ENCODE measurements at places on chromosomes 13 and 19. TPM values are rescaled to one million over a fixed set of nuclear protein-coding genes. Genes with fewer than 3 reads are reported as not detected.

- H3K27ac ChIP-seq, result no peak overlapping the region
- no peaks in the 10 kb centered on the region for H3K27me3 ChIP-seq
- no peak for DNase-seq
- H3K4me1 ChIP-seq, result no peaks in the 10 kb centered on the region
- no peak overlapping the region for H3K4me3 ChIP-seq
Measured at GRCh38 chr13:89930861-89931260, 1416.6 kb upstream of the MIR17HG start.

TMC4 gene
- total RNA-seq, result not detected

CYP2B6 gene
- not detected for total RNA-seq

GRCh38 chr19:6354098-6354674, 7.1 kb upstream of the CLPP start:
- no peaks in the 10 kb centered on the region for H3K27me3 ChIP-seq
- H3K4me3 ChIP-seq, result no peak overlapping the region
- no peaks in the 10 kb centered on the region for H3K36me3 ChIP-seq
- DNase-seq, result no peak
- H3K4me1 ChIP-seq, result 0 out of 2 replicates have a peak, but pooled peaks cover 3% of the 10 kb centered on the region

SLITRK1 gene
- total RNA-seq, result not detected

GRCh38 chr19:45251452-45252354, 632 bp downstream of the MARK4 start:
- DNase-seq, result peak; percentile 24
- H3K36me3 ChIP-seq, result 0 out of 2 replicates have a peak, but pooled peaks cover 5% of the 10 kb centered on the region
- H3K4me3 ChIP-seq, result peak overlapping the region; percentile 91
- H3K27ac ChIP-seq, result no peak overlapping the region
- H3K4me1 ChIP-seq, result no peaks in the 10 kb centered on the region

- H3K4me1 ChIP-seq, result no peaks in the 10 kb centered on the region
- no peaks in the 10 kb centered on the region for H3K27me3 ChIP-seq
- DNase-seq, result peak; percentile 8
Measured at GRCh38 chr13:70249332-70250064, 141.2 kb upstream of the KLHL1 start.

GRCh38 chr19:13942023-13942684, 3.9 kb upstream of the PODNL1 start:
- H3K4me3 ChIP-seq, result no peak overlapping the region
- DNase-seq, result peak; percentile 47
- H3K4me1 ChIP-seq, result no peaks in the 10 kb centered on the region

CCNA1 gene
- total RNA-seq, result 2.1 TPM

- DNase-seq, result no peak
- H3K36me3 ChIP-seq, result no peaks in the 10 kb centered on the region
- H3K27me3 ChIP-seq, result no peaks in the 10 kb centered on the region
- H3K27ac ChIP-seq, result no peak overlapping the region
Measured at GRCh38 chr13:49374585-49375290, 69.1 kb downstream of the CAB39L start.

NKPD1 gene
- not detected for total RNA-seq

- no peak for DNase-seq
- H3K27me3 ChIP-seq, result peaks cover 4% of the 10 kb centered on the region
- H3K36me3 ChIP-seq, result no peaks in the 10 kb centered on the region
- no peaks in the 10 kb centered on the region for H3K4me1 ChIP-seq
Measured at GRCh38 chr19:51002089-51002532, 707 bp upstream of the KLK8 start.

DNA sequence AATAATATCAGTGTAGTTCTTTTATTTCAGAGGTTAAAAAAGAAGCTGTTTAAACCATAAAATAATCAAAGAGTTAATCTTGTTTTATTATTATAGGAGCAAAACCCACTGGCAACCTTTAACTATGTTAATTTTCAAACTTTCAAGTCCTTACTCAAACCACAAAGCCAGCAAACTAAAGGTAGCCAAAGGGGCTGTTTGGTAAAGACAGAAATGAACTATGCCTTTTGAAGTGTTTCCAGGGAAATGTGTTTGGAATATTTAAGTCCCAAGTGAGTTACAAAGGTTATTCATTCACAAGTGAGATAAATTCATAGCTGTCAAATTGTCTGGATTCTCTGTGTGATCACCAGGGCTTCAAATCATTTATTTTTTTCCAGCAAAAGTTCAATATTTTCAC, 264.7 kb downstream of the MZT1 start:
- H3K36me3 ChIP-seq, result no peaks in the 10 kb centered on the region
- H3K4me1 ChIP-seq, result peaks cover 6% of the 10 kb centered on the region
- H3K27ac ChIP-seq, result no peak overlapping the region

DNA sequence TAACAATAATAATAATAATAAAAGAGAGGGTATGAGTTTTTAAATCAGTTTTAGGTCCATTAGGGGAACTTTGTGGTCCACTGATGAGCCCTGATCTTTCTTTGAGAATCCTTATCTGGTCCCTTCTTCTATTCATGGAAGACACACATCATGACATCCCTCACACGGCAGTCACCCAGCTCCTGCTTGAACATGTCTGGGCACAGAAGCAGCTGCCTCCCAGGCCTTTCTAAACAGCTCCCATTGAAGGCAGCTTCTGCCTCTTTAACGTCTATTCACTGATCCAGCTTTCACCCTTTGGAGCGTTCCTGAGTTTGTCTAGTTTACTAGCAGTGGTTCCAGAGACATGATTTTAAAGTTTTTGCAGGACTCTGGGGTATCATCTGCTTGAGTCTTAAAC, 42.6 kb upstream of the STK24 start:
- no peaks in the 10 kb centered on the region for H3K36me3 ChIP-seq
- no peak overlapping the region for H3K27ac ChIP-seq
- H3K27me3 ChIP-seq, result no peaks in the 10 kb centered on the region
- peaks cover 10% of the 10 kb centered on the region for H3K4me1 ChIP-seq

MFSD12 gene
- total RNA-seq, result 57.1 TPM

CLEC17A gene
- 0.04 TPM for total RNA-seq

GRCh38 chr13:78192716-78193115, 274.1 kb upstream of the EDNRB start:
- H3K27me3 ChIP-seq, result no peaks in the 10 kb centered on the region
- no peak overlapping the region for H3K27ac ChIP-seq
- no peaks in the 10 kb centered on the region for H3K4me1 ChIP-seq
- no peaks in the 10 kb centered on the region for H3K36me3 ChIP-seq
- DNase-seq, result no peak
- no peak overlapping the region for H3K4me3 ChIP-seq

DNA sequence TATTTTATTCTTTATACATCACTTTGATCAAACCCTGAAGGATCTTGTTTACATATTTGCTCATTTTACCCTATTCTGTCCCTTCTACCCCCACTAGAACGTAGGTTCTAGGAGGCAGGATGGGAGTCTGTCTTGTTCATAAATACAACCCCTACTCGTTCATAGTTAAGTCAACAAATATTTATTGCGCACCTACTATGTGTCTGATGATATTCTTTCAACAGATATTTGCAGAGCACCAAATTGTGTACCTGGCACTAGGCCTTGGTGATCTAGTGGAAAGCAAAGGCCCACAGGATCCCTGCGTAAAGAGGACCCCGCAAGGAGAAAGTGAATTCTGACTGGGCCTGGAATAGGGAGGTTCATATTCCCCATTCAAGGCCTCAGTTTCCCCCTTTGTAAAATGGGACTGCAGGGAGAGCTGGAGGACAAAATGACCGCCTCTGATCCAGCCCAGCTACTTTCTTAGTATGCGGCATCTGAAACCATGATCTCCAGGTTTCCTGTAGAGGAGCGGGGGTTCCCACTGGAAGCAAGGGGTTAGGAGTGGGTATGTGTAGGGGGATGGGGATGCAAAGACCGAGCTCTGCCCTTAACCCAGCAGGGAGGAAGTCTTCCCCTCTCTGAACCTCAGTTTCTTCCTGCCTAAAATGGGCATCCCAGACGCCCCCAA, 534 bp upstream of the GEMIN7 start:
- DNase-seq, result no peak
- peaks cover 6% of the 10 kb centered on the region for H3K36me3 ChIP-seq
- H3K4me3 ChIP-seq, result peak overlapping the region; percentile 99
- no peaks in the 10 kb centered on the region for H3K4me1 ChIP-seq
- H3K27me3 ChIP-seq, result no peaks in the 10 kb centered on the region

DNA sequence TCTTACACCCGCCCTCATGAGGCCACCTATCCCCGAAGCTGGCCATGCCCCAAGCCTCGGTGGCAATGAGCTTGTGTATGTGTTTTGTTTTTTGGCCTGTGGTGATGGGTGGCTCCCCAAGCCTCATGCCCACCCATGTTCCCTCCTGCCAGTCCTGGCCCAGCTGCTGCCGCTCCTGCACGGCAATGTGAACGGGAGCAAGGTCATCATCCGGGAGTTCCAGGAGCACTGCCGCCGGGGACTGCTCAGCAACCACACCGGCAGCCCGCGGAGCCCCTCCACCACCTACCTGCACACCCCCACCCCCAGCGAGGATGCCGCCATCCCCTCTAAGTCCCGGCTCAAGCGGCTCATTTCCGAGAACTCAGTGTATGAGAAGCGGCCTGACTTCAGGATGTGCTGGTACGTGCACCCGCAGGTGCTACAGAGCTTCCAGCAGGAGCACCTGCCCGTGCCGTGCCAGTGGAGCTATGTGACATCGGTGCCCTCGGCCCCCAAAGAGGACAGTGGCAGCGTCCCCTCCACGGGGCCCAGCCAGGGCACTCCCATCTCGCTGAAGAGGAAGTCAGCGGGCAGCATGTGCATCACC, 24.6 kb downstream of the UBXN6 start:
- no peaks in the 10 kb centered on the region for H3K27me3 ChIP-seq
- DNase-seq, result no peak
- H3K27ac ChIP-seq, result no peak overlapping the region
- H3K36me3 ChIP-seq, result peaks cover 68% of the 10 kb centered on the region
- no peak overlapping the region for H3K4me3 ChIP-seq

- H3K36me3 ChIP-seq, result peaks cover 49% of the 10 kb centered on the region
- H3K27me3 ChIP-seq, result no peaks in the 10 kb centered on the region
- H3K4me1 ChIP-seq, result no peaks in the 10 kb centered on the region
- DNase-seq, result no peak
Measured at GRCh38 chr19:58001895-58002369, 688 bp downstream of the ZNF606 start.

GRCh38 chr19:55067869-55068268, 4.9 kb upstream of the RDH13 start:
- H3K27ac ChIP-seq, result no peak overlapping the region
- H3K4me3 ChIP-seq, result no peak overlapping the region
- no peaks in the 10 kb centered on the region for H3K36me3 ChIP-seq
- H3K4me1 ChIP-seq, result peaks cover 24% of the 10 kb centered on the region

DNA sequence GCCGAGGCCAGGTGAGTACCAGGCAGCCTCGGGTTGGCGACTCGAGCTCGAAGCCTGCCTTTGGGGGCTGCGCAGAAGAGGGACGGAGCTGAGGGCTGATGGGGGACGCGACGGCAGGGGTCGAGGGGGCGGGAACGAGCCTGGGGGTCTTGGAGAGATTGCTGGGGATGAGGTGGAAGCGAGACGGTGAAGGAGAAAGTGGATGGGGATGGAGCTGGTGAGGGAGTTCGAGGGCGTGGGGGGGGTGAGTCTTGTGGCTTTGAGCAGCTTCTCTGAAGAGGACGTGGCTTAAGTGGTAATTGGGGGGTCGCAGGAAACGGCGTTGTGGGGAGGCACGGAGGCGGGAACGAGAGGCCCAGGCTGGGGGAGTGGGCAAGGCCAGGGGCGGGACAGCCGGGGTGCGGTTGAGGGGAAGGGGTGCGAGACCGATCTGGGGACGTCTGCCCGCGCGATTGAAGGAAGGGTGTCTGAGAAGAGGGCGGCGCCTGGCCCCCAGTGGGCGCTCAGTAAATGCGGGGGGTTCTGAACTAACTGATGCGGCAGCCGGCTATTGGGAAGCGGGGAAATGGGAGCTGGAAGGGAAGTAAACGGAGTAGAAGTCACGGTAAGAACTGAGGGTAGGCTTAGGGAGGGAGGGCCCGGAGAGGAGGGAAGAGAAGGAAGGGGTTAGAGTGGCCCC, 426 bp downstream of the MYO9B start:
- no peaks in the 10 kb centered on the region for H3K27me3 ChIP-seq
- DNase-seq, result peak; percentile 62
- H3K4me1 ChIP-seq, result no peaks in the 10 kb centered on the region
- peak overlapping the region; percentile 87 for H3K4me3 ChIP-seq

CDX2 gene
- total RNA-seq, result not detected

TNFSF13B gene
- 0.49 TPM for total RNA-seq

- peaks cover 9% of the 10 kb centered on the region for H3K4me1 ChIP-seq
- no peak overlapping the region for H3K4me3 ChIP-seq
- no peak for DNase-seq
- H3K27me3 ChIP-seq, result no peaks in the 10 kb centered on the region
Measured at GRCh38 chr13:67138970-67139369, 91.2 kb downstream of the PCDH9 start.

GRCh38 chr19:1856698-1857603, 6.4 kb downstream of the KLF16 start:
- peaks cover 15% of the 10 kb centered on the region for H3K4me1 ChIP-seq
- no peaks in the 10 kb centered on the region for H3K36me3 ChIP-seq
- DNase-seq, result peak; percentile 64
- H3K27me3 ChIP-seq, result no peaks in the 10 kb centered on the region
- H3K4me3 ChIP-seq, result peak overlapping the region; percentile 65

GRCh38 chr13:44188257-44188656, 185.4 kb upstream of the SERP2 start:
- H3K27ac ChIP-seq, result no peak overlapping the region
- H3K4me1 ChIP-seq, result no peaks in the 10 kb centered on the region
- H3K27me3 ChIP-seq, result no peaks in the 10 kb centered on the region
- H3K4me3 ChIP-seq, result no peak overlapping the region
- no peak for DNase-seq

CACNG6 gene
- 0.76 TPM for total RNA-seq

FOXA3 gene
- 0.45 TPM for total RNA-seq

GRCh38 chr13:77338329-77338728, 11.4 kb upstream of the MYCBP2 start:
- no peak overlapping the region for H3K27ac ChIP-seq
- no peak for DNase-seq
- H3K4me1 ChIP-seq, result no peaks in the 10 kb centered on the region
- no peaks in the 10 kb centered on the region for H3K27me3 ChIP-seq
- H3K36me3 ChIP-seq, result no peaks in the 10 kb centered on the region

DNA sequence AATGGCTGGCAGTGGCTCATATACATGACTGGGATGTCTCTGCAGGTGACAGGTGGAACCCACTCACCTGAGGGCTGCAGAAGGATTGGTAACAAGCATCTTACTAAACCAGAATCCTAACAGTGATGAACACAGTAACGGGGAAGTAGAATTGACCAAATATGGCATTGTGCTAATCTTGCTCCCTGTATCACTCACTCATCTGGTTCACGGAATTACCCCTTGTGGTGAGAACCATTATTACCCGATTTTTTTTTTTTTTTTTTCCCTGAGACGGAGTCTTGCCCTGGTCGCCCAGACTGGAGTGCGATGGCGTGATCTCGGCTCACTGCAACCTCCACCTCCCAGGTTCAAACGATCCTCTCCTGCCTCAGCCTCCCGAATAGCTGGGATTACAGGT, 69.5 kb downstream of the PTPRS start:
- DNase-seq, result no peak
- no peak overlapping the region for H3K27ac ChIP-seq
- H3K4me3 ChIP-seq, result no peak overlapping the region
- no peaks in the 10 kb centered on the region for H3K27me3 ChIP-seq
- H3K36me3 ChIP-seq, result no peaks in the 10 kb centered on the region
- no peaks in the 10 kb centered on the region for H3K4me1 ChIP-seq

ACER1 gene
- not detected for total RNA-seq

- no peak overlapping the region for H3K27ac ChIP-seq
- no peaks in the 10 kb centered on the region for H3K36me3 ChIP-seq
- peak; percentile 16 for DNase-seq
- H3K27me3 ChIP-seq, result 0 out of 2 replicates have a peak, but pooled peaks cover 2% of the 10 kb centered on the region
- no peak overlapping the region for H3K4me3 ChIP-seq
Measured at GRCh38 chr13:19089315-19089714, 92.3 kb downstream of the TUBA3C start.

- peaks cover 9% of the 10 kb centered on the region for H3K4me1 ChIP-seq
- no peaks in the 10 kb centered on the region for H3K27me3 ChIP-seq
- peak overlapping the region; percentile 27 for H3K4me3 ChIP-seq
- no peak overlapping the region for H3K27ac ChIP-seq
- no peak for DNase-seq
Measured at GRCh38 chr13:23570921-23571315, 706 bp downstream of the TNFRSF19 start.

All from SJCRH30 (cell line).